NCI-H460 (cell line): ENCODE measurements at places on chromosomes 3 and 15. TPM values are rescaled to one million over a fixed set of nuclear protein-coding genes. Genes with fewer than 3 reads are reported as not detected.

TM4SF18 gene
- 12.5 and 14.4 TPM in 2 replicates for total RNA-seq

KNG1 gene
- not detected in 2 replicates for total RNA-seq

PRTG gene
- total RNA-seq, result 13.4 and 14.3 TPM in 2 replicates

CKMT1B gene
- 1.5 and 2.4 TPM in 2 replicates for total RNA-seq

SENP7 gene
- total RNA-seq, result 12.1 and 12.3 TPM in 2 replicates

SEMA4B gene
- total RNA-seq, result 14.4 and 15.8 TPM in 2 replicates

LRRIQ4 gene
- 0.10 and 0.17 TPM in 2 replicates for total RNA-seq

CHRNA5 gene
- 20.1 and 21.0 TPM in 2 replicates for total RNA-seq

GOLGA8Q gene
- total RNA-seq, result 1.2 TPM in 1 of 2 replicates, not detected in the other

TYRO3 gene
- 7.9 and 10.6 TPM in 2 replicates for total RNA-seq

APOD gene
- total RNA-seq, result 0.15 TPM in 1 of 2 replicates, not detected in the other

PAQR9 gene
- 0.29 and 0.47 TPM in 2 replicates for total RNA-seq

KLF13 gene
- 71.4 and 75.0 TPM in 2 replicates for total RNA-seq

GPR15 gene
- not detected in 2 replicates for total RNA-seq

SPTBN5 gene
- total RNA-seq, result 0.06 and 0.10 TPM in 2 replicates

FSD2 gene
- not detected in 2 replicates for total RNA-seq

STRIT1 gene
- not detected in 2 replicates for total RNA-seq
